ENCODE measurements at places on chromosomes 11 and 22.

DNA sequence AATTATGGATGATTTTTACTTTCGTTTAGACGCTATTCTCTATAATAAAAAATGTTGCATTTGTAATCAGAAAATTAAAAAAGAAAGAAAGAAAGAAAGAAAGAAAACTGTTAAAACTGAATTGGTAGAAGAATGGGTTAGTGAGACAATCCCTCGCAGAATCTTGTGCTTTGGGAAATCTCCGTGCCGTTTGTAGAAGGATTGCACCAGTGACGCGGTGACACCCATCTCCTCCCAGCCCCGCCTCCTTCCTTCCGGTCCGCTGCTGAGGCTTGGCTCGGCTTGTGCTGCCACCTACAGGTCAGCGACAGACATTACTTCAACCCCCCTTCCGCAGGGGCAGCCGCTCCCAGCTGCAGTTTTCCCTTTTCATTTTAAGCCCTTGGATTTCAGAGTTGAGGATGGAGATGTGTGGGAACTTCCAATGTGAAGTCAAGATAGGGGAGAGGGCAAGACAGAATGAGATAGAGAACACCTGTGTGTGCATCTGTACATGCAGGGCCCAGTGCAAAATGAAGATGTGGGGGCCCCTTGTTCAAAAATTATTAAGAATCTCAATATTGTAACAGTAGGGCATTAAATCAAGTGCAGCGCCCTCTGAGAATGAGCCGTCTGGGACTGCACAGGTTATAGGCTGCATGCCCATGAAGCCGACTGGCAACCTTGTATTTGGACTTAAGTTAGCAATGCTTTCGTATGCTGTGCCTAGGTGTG is 41.1 kb downstream of the TST start:
- DNase-seq, result peak; percentile 93

GRCh38 chr11:14396273-14396672 is 37.3 kb upstream of the RRAS2 start:
- no peak for DNase-seq

GRCh38 chr22:46762238-46763050 is at the start of gene TBC1D22A:
Gene TBC1D22A, plus strand, starts transcription at chr22:46762650. Its CDS starts 137 bp downstream, at chr22:46762787.
- DNase-seq, result peak; percentile 95

GRCh38 chr11:95991101-95991500 is 67.2 kb upstream of the MTMR2 start:
- no peak for DNase-seq

- DNase-seq, result no peak
Observed at GRCh38 chr11:15890031-15890713, 466.2 kb downstream of the SOX6 start.

GRCh38 chr11:26765323-26765722 is 43.5 kb upstream of the SLC5A12 start:
- no peak for DNase-seq

DNA sequence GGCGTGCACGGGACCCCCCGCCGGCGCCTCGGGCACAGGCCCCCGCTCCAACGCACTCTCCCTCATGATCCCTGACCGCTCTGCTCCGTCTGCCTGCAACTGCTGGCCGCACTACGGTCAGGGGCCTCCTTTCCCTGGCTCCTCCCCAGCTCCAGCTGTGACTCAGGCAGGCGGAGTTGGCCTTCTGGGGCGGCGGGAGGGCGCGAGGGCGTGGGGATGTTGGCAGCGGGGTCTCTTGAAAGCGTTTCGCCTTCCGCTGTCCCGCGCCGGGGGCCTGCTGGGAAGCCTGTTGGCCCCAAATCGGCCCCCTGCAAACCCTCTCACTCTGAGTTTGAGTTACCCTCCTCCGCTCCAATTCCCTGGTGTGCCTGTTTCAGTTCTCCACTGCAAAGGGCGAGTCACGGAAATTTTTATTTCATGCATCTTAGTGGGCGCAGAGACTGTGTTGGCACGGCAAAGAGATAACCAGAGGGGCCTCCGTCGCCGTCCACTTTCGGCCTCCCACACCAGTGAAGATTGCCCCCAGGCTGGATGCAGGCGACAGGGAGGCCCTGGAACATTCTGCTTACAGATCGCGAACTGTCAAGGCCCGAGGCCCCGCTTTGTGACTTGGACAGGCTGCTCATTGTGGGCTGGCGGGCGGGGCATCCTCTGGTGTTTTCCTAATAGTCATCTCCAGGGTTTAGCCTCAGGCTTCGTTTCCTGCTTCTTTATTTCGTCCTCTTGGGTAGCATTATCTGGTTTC is at the start of gene CAVIN3:
Gene CAVIN3, minus strand, starts transcription at position 91 of the 745 bp plus-strand sequence. Its CDS starts 25 bp downstream, at position 66.
- peak; percentile 91 for DNase-seq

DNA sequence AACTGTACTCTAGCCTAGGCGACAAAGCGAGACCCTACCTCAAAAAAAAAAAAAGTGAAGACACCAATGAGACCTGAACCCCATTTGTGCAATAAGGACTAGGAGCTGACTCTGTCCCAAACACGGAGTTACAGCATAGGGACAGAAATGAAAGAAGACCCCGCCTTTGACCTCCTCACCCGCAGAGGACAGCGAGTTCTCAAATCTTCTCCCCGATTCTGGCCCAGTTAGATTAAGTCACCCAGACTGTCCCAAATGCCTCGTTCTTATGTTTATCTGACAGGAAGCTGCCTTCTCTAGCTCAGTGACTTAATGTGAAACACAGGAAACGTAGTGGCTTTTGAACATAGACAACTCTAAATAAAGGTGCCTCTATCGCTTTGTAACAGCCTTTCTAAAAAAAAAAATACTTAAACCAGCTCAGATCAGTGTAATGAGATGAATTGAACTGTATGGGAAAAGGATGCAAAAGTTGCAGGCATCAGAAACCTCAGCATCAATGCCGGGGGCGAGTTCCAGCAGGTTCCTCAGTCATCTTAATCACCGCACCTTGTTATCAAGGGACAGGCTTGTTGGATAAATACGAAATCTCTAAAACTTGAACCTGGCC is 10.6 kb downstream of the MYH9 start:
- no peak for DNase-seq

DNA sequence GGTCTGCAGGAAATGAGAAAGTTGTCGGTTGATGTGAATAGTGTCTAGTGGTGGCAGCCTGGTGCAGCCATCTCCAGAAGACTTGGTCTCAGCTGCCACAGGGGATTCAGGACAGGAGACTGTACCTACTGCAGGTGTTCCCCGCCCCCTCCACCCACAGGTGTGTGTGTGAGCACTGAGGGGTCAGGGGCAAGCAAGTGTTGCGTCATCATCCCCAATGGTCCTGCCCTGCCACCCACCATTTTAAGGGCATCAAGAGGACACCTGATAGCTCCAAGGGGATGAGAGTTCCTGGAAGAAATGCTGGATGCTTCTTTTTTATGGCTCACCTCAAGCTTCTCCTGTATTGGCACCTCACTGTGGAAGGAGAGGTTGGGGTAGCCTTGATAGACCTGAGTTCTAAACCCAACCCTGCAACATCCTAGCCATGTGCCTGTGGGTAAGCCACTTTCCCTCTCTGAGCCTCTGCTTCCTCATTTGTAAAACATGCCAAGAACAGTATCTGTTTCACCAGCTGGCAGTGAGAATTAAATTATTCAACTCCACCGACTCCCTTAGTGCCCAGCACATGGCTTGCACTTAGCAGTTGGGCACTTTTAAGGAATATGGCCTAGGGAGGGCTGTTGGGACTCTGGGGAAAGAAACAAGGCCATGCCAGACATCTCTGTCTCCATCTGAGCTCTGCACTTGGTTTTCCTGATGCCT is 6.1 kb downstream of the C11orf91 start:
- DNase-seq, result no peak

DNA sequence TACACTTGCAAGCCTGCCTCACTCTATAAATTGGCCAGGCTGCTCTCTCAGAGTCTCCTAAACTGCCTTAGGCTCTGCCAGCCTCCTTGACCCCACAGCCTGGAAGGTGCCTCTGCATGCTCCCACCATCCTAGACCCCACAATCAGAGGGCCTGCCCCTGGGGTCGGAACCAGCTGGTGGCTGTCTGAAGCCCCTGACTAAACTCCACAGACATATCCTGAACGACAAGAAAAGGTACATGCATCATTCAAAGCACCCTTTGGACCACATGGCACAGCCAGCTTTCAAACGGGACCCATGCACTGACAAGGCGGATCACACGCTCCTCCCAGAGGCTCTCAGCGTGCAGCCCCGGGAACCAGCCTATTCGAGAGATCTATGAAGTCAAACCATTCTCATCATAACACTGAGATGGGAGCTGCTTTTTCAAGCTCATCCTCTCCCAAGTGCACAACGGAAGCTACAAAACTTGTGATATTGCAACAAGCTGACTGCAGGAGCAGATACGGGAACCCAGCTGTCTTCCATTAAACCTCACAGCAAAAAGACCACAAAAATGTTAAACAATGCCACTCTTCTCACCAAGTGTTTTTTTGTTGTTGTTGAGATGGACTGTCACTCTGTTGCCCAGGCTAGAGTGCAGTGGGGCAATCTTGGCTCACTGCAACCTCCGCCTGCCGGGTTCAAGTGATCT is 8.1 kb downstream of the SHANK2 start:
- DNase-seq, result no peak

GRCh38 chr11:70610566-70611565 is 212.5 kb downstream of the CTTN start:
- peak; percentile 87 for DNase-seq

DNA sequence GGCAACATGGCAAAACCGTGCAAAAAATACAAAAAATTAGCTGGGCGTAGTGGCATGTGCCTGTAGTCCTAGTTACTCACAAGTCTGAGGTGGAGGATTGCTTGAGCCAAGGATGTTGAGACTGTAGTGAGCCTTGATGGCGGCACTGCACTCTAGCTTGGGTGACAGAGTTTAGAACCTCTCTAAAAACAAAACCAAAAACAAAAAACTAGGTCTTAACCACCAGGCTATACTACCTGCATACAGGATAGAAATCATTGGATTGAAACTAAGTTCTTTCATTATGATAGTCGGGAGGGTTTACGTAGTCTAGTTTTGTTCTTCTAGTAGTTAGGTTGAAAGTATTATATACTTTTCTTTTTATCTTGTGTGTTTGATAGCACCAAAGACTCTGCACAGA is 5.8 kb downstream of the RNF214 start:
- no peak for DNase-seq

Data from right hindlimb (tissue), 1 donor.